GM12892 (cell line): ENCODE measurements at places on chromosomes 4 and X.

- DNase-seq = no peak
Measured at GRCh38 chr4:24677909-24678308, 93.6 kb upstream of the DHX15 start.

- no peak for DNase-seq
Measured at GRCh38 chr4:155033604-155034003, 174.8 kb upstream of the NPY2R start.

- no peak for DNase-seq
Measured at GRCh38 chr4:1521821-1522361, 115.6 kb upstream of the NKX1-1 start.

DNA sequence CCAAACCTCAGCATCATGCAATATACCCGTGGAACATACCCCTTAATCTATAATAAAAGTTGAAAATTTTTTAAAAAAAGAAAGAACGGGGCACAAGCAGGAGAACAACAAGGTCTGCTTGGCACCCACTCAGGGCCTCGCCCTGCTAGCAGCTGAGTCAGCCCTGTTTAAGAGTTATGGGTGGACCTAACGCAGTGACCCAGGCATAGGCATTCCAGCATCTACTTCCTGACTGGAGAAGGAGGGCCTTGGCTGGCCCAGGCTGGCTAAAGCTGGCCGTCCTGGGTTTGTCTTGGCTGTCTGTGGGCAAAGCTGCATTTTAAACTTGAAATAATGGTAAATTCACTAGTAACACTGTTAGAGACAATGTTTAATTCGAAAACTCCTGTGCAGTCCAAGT lies 236.7 kb upstream of the PGRMC2 start:
- DNase-seq = no peak

GRCh38 chr4:1984406-1985191 lies 24.2 kb downstream of the NELFA start:
- no peak for DNase-seq

GRCh38 chrX:9171841-9172463 lies 138.0 kb upstream of the FAM9B start:
- DNase-seq = no peak

DNA sequence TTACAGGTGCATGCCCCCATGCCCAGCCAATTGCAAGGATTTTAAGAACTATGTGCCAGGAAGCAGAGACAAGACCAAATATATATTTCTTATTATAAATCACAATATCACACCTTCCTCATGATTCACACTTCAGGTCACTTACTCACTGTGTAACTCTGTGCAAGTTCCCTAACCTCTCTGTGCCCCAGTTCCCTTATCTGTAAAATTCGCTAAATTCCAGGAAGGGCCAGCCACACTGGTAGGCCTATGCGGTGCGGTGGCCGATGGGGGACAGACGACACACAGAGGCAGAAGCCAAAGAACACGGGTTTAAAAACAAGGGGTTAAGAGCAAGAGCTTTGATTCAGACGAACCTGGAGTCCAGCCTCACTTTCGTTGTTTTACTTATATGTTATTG lies 2.8 kb downstream of the TRIM2 start:
- DNase-seq = no peak

GRCh38 chr4:3851211-3851610 lies 85.0 kb downstream of the ADRA2C start:
- no peak for DNase-seq

DNA sequence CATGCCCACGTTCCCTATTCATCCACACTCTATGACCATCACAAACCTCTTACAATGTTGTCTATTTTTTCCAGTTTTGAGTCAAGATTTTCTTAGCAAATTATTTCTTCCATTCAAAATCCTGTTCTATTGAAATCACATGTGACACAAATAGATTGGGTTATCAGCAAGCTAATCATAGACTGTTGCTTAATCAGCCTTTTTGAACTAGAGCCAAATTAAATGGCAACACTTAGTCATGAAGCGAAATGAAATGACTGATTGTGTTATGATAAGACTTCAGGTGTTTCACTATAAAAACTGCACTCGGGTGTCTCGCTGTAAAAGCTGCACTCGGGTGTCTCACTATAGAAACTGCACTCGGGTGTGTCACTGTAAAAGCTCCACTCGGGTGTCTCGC lies 890.0 kb upstream of the FRG1 start:
- DNase-seq = no peak

- no peak for DNase-seq
Measured at GRCh38 chr4:128572778-128573241, 236.7 kb upstream of the JADE1 start.

- DNase-seq = no peak
Measured at GRCh38 chr4:59063015-59063720, 1953.0 kb upstream of the IGFBP7 start.

DNA sequence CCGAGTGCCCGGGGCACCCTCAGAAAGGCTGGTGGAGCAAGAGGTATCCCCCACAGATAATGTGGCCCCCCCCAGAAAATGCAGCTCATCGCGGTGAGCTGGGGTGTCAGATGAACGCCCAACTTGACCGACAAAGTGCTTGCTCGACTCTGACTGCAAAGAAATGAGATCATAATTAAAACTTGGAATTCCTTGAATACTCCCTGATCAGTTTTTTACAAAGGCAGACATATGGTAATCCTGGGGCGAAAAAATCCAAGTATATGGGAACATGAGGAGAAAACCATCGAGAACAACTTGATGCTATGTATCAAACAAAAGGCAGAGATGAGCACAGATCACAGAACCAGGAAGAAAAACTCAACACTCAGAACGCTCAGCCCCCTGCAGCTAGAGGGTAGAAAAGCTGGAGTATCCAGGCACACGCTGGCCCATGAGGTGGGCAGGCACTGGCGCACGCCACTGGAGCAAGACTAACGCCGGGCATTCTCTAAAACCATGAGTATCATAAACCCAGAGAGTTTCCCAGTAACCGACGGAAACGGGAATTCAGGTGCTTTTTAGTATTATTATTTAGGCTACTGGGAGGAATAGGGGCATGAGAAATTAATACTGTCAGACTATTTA lies 127.3 kb downstream of the AFAP1 start:
- no peak for DNase-seq

GRCh38 chrX:83658731-83659130 lies 150.6 kb downstream of the POU3F4 start:
- DNase-seq = no peak

DNA sequence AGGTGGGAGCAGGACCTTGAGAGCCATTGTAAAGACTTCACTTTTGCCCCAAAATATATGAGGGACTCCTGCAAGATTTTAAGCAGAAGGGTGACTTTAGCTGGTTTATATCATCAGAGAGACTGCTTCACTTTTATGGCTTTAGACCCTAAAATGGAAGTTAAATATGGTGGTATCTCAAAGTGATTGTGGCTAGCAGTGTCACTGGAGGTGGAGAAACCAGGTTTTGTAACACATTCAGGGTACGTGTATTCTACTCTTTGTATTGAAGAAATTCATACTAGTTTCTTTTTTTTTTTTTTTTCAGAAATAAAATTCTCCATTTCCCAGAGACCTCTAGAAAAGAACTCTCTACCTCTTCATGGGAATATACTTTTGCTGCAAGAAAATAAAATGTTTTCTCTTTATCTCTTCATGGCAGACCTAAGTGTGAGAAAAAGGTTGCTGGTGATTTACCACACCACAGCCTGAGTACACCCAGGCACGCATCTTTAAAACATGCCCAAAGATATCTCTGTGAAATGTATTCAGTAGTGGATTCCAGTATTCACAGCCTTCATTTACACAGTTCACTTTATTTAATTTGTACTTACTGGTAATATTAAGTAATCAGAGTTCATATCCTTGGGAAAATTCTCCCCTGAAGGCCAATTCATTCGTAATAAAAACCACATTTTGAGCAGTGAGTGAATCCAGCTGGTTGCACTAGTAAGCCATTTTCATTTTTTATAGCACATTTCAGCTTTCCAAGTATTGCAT lies 74.3 kb upstream of the GUCY1A1 start:
- no peak for DNase-seq

DNA sequence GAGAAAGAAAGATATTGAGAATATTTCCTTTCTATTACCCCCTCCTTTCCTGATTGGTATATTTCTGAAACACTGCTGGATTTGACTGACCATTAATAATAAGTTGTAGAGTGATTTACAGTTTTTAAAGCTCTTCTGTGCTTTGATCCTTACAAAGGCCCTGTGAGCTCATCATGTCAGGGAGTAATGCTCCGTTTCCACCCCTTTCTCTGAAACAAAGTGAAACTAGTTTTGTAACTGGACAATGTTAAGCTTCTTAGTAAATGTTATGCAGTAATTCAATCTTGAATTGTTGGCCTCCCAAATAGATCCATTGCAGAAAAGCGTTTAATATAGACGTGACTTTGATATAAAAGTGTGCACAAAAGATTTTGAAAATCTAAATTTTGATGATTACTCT lies 190.1 kb upstream of the GNPDA2 start:
- no peak for DNase-seq

DNA sequence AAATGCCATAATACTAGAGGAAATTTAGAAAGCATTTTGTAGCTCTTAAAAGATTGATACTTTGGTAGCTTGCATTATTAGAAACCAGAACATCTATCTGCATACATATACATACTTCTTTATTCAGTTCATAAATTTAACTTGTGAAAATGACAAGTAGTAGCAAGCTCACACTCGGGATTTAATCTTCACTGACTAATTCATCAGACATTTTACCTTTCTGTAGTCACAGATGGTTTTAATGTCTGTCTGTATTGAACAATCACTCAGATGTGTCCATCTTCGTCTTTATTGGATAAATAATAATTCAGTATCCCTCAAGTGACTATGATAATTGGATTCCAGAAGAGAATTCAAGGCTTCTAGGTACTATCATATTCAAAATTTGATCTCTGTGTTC lies 232.3 kb downstream of the TENM3 start:
- DNase-seq = no peak

DNA sequence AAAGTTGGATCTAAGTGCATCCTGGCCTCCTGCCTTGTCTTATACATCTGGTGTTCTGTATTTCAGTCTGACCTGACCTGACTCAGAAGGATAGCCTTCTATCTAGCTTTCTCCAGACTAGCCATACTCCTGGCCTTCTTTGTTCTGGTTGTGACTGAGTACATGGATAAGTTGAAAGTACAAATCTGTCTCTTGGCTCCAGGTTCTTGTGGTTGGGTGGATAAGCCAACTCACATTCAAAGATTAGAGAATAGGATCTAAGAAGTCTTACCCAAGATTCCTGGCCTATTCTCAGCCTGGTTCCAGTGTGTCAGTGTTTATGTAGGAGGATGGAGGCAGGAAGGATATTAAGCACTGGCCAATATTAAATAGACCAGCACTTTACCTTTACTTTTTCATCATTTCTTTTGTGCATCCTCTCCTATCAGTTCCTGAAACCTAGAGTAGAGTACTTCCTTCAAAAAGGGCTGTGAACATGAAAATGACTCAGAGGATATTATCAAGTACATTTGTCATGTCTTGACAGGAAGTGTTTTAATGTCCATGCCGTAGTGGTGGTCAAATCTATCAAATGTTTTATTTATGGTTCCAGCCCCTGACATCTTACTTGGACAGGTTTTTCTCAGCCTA lies 123.5 kb downstream of the IL15 start:
- DNase-seq = no peak

- DNase-seq = no peak
Measured at GRCh38 chr4:90246816-90247215, 119.6 kb downstream of the CCSER1 start.

DNA sequence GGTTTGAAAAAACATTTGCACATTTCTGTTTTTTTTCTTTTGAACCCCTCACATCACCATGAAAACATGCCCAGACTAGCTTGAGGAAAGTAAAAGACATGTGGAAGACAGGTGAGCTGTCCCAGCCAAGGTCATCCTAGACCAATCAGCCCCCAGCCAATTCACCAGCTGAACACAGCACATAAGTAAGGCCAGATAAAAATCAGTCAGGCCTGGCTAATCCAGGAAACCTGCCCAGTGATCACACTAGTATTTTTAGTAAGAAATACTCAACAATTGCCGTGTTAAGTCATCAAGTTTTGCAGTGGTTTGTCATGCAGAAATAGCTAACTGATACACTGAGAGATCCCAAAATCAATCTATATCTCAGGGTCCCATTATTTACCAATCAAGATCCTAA lies 4.4 kb upstream of the SMR3A start:
- no peak for DNase-seq

DNA sequence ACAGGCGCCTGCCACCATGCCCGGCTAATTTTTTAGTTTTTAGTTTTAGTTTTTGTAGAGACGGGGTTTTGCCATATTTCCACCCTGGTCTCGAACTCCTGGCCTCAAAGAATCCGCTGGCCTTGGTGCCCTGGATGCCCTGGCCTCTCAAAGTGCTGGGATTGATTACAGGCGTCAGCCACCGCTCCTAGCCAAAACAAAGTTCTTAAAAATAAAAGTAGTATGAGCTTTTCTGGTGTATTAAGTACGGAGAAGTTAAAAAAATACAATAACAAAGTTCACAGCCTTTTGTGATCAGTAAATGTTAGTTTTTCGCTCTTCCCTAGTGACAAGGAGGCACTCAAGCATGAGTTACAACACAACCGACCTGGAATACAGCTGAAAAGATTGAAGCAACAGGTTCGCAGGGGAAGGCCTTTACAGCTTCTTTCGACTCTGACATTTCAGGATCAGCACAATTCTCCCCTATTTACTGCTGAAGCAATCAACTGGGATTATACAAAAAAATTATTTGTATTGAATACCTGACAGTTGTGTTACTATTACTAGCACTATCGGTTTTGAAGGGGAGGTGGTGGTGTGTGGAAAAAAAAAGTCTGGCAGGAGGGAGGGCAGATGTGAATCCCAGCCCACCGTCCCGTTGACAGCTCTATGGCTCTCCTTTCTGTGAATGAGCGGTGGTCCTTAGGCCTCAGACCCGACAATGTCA lies 893 bp upstream of the METAP1 start:
- DNase-seq = no peak

DNA sequence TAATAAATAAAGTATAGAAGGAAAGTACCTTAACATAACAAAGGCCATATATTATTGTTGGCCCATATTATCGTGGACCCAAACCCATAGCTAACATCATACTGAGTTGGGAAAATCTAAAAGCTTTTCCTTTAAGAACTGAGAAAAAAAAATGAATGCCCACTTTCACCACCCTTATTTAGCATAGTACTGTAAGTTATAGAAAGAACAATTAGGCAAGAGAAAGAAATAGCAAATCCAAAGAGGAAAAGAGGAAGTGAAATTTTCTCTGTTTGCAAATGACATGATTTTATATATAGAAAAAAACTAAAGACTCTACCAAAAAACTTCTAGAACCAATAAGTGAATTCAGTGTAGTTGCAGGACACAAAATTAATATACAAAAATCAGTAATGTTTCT lies 1854.6 kb downstream of the PCDH7 start:
- DNase-seq = no peak

GRCh38 chr4:139177869-139178619 lies 1.0 kb upstream of the ELF2 start:
- DNase-seq = peak; percentile 63

- DNase-seq = no peak
Measured at GRCh38 chr4:151219091-151219490, 57.9 kb upstream of the PRSS48 start.
